ENCODE measurements at places on chromosomes 6 and 20. TPM values are rescaled to one million over a fixed set of nuclear protein-coding genes. Genes with fewer than 3 reads are reported as not detected.
A peak's percentile ranks its signal among the peaks of the same experiment; 100 is the strongest.

DNA sequence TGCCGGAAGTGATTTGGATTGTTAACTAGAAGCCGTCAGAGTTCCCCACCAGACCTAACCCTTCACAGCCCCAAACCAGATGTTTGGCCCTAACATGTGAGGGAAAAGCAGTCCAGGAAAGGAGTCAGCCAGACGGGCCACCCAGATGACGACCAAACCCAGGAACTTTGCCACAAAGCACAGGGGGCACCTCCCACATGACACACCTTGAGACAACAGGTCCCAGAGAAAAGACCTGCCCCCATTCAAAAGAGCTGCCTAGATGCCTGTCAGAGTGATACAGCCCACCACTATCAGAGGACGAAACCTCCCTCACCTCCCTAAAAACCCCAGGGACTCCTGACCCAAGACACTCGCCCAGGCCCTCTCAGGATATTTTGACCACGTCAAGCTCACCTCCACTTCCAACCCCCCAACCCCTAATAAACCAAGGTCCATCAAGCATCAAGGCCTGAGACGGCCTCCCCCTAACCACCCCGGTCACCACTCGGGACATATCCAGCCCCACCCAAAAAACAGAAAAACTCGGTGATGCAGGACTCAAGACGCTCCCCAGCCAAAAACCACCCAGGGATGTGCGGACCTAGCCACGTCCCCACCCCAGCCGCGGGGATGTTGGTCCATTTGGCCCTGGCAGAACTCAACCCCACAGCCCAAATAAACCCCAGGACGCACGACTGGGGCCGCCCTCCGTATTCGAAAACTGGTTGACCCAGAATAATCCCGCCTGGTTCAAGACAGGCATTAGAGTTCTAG lies 662 bp downstream of the ZNF343 start:
- no peaks in the 10 kb centered on the region for H3K36me3 ChIP-seq
- peak overlapping the region; percentile 89 for H3K4me3 ChIP-seq
- peaks cover 6% of the 10 kb centered on the region for H3K27me3 ChIP-seq
- peaks cover 15% of the 10 kb centered on the region for H3K4me1 ChIP-seq

DNA sequence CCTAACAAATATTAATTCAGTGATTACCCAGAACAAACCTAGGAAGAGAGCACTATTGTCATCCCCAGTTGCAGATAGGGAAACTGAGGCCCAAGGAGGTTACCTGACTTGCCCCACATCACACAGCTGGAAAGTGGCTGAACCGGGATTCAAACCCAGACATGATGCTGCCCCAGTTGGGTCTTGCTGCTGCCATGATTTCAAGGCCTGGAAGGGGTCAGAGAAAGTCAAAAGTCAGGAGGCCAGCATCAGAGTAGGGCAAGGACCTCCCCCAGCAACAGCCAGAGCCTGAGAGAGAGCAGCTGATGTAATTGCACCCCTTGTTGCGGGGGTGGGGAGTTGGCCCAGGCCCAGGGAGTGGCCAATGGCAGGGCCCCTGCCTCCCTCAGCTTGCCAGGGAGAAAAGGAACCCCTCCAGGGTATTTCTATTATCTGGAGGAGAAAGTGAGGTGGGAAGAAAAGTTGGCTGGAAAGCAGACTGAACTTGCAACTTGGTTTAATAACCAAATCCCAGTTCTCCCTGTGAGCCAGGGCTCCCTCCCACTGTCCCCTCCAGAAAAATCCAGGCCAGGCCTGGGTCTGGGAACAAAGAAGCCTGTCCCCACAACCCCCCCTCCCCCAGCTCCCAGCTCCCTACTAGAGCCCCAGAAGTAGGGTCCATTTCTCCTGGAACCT lies 83.6 kb downstream of the MRPL14 start:
- no peaks in the 10 kb centered on the region for H3K27me3 ChIP-seq
- no peak for DNase-seq
- H3K4me1 ChIP-seq, result no peaks in the 10 kb centered on the region
- H3K36me3 ChIP-seq, result no peaks in the 10 kb centered on the region
- H3K4me3 ChIP-seq, result no peak overlapping the region
- no peak overlapping the region for H3K27ac ChIP-seq

DNA sequence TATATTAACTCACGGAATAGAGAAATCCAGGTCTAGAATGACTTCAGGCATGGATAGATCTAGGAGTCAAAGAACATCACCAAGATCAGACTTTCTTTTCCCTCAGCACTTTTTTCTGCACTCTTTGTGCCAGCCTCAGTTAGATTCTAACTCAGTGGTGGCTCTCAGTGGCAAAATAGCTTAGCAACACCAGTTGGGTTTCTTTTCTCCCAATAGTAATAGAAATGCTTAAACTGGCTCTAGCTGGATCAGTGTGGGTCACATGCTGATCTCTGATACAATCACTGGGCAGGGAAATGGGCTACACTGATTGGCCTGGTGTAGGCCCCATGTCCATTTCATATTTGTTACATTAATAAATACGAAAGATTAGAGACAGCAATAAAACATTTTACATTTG lies 44.2 kb upstream of the ARFGEF2 start:
- no peak overlapping the region for H3K4me3 ChIP-seq
- no peak overlapping the region for H3K27ac ChIP-seq
- no peaks in the 10 kb centered on the region for H3K27me3 ChIP-seq
- no peaks in the 10 kb centered on the region for H3K36me3 ChIP-seq
- peaks cover 7% of the 10 kb centered on the region for H3K4me1 ChIP-seq

- H3K27me3 ChIP-seq, result no peaks in the 10 kb centered on the region
- H3K4me1 ChIP-seq, result peaks cover 21% of the 10 kb centered on the region
Observed at GRCh38 chr6:12137480-12137879, 125.4 kb downstream of the HIVEP1 start.

GRCh38 chr6:158711264-158711663 lies 61.4 kb downstream of the SYTL3 start:
- no peak overlapping the region for H3K4me3 ChIP-seq
- no peak overlapping the region for H3K27ac ChIP-seq
- H3K4me1 ChIP-seq, result peaks cover 6% of the 10 kb centered on the region

The SERPINB1 gene
- 58.0 TPM for total RNA-seq

DNA sequence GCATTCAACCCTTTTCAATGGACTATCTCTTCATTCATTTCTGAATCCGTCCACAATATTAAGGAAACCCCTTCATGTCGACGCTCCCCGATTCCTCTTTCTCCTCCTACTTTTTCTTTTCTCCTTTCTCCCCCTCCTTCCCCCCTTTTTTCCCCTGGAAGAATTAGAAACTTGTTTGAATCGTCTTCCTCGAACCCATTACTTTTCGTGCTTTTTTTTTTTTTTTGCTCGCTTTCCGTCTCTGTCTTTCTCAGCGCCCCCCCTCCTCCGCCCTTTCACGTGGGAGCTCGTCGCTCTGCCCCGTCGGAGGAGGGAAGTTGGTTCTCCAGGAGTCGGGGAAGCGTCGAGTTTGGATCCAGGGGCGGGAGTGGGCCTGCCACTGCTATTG lies 2.3 kb upstream of the NKX2-2 start:
- peaks cover 76% of the 10 kb centered on the region for H3K27me3 ChIP-seq
- H3K27ac ChIP-seq, result no peak overlapping the region

The HSD17B8 gene
- total RNA-seq, result 20.2 TPM

DNA sequence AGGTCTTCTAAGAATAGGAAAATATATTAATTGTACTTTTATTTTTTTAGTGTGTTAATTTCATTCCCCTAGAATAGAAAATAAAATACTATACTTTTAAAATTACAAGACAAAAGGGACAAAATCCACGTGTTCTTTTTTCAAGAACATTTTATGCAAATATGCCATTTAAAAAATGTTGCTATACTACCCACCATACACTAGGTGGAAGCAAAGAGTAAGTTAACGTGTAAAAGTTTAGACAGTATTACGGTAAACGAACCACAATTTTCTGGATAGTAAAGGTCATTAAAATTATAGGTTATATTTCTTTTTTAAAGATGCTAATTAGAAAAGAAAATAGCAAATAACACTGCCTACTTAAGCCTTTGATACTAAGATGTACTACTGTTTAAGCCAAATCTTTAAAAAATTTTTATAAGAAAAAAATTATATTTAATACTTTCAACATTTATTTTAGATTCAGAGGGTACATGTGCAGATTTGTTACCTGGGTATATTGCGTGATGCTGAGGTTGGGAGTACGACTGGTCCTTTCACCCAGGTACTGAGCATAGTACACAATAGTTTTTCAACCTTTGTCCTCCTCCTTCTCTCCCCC lies 287.6 kb downstream of the PHF3 start:
- H3K4me3 ChIP-seq, result no peak overlapping the region
- DNase-seq, result no peak
- H3K4me1 ChIP-seq, result no peaks in the 10 kb centered on the region
- no peak overlapping the region for H3K27ac ChIP-seq
- H3K27me3 ChIP-seq, result no peaks in the 10 kb centered on the region

- no peaks in the 10 kb centered on the region for H3K36me3 ChIP-seq
- no peak for DNase-seq
- no peaks in the 10 kb centered on the region for H3K4me1 ChIP-seq
- no peak overlapping the region for H3K4me3 ChIP-seq
Observed at GRCh38 chr6:93238632-93239031, 180.7 kb downstream of the EPHA7 start.

GRCh38 chr20:32903666-32904175 lies 45.0 kb downstream of the EFCAB8 start:
- no peak overlapping the region for H3K27ac ChIP-seq
- H3K27me3 ChIP-seq, result no peaks in the 10 kb centered on the region
- DNase-seq, result no peak

DNA sequence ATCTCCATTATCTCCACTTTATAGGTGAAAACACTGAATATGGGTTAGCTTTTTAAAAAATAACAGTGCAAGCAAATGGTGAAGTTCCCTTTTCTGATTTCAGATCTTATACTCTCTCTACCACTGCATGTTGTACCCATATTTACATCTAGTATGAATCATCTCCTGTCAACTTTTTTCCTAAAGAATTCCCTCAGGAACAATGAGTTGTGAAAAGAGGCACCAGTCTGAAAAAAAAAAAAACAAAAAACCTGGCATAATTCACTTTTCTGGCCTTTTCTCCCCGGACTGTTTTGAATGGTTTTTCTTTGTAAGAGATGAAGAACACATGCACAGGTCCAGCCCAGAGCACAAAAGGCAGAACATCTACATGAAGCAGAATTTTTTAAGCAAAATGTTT lies 596.0 kb downstream of the COL12A1 start:
- no peaks in the 10 kb centered on the region for H3K4me1 ChIP-seq
- no peaks in the 10 kb centered on the region for H3K36me3 ChIP-seq
- H3K27me3 ChIP-seq, result no peaks in the 10 kb centered on the region
- DNase-seq, result no peak

The WFDC2 gene
- 0.73 TPM for total RNA-seq

GRCh38 chr6:72905705-72906478 lies 284.0 kb downstream of the KCNQ5 start:
- no peaks in the 10 kb centered on the region for H3K27me3 ChIP-seq
- no peak overlapping the region for H3K4me3 ChIP-seq

DNA sequence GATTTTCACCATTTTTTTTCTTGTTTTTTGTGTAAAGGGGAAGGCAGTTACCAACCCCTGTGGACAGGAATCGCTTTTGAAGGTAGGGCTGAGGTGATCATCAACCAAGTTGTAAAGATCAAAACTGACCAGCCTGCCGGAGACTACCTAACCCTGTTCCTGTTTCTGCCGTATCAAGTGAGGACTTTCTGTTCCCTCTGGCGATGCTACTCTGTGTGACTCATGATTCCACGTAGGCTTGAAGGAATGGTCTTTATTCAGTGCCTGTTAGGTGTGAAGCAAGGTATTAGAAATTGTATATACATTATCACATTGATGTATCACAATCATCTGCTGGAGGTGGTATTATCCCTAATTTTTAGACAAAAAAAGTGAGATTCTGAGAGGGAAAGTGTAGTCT lies 161.3 kb downstream of the SOX4 start:
- no peak overlapping the region for H3K4me3 ChIP-seq
- H3K36me3 ChIP-seq, result no peaks in the 10 kb centered on the region
- DNase-seq, result no peak
- H3K4me1 ChIP-seq, result no peaks in the 10 kb centered on the region

The CDH4 gene
- total RNA-seq, result 0.41 TPM

- peaks cover 19% of the 10 kb centered on the region for H3K4me1 ChIP-seq
- no peak overlapping the region for H3K27ac ChIP-seq
- H3K36me3 ChIP-seq, result no peaks in the 10 kb centered on the region
- H3K27me3 ChIP-seq, result no peaks in the 10 kb centered on the region
- peak; percentile 73 for DNase-seq
- no peak overlapping the region for H3K4me3 ChIP-seq
Observed at GRCh38 chr20:5056801-5057599, 55.7 kb upstream of the SLC23A2 start.

GRCh38 chr6:106177786-106178185 lies 91.7 kb downstream of the PRDM1 start:
- H3K36me3 ChIP-seq, result no peaks in the 10 kb centered on the region
- no peak overlapping the region for H3K27ac ChIP-seq
- no peak for DNase-seq
- no peaks in the 10 kb centered on the region for H3K27me3 ChIP-seq
- no peak overlapping the region for H3K4me3 ChIP-seq

DNA sequence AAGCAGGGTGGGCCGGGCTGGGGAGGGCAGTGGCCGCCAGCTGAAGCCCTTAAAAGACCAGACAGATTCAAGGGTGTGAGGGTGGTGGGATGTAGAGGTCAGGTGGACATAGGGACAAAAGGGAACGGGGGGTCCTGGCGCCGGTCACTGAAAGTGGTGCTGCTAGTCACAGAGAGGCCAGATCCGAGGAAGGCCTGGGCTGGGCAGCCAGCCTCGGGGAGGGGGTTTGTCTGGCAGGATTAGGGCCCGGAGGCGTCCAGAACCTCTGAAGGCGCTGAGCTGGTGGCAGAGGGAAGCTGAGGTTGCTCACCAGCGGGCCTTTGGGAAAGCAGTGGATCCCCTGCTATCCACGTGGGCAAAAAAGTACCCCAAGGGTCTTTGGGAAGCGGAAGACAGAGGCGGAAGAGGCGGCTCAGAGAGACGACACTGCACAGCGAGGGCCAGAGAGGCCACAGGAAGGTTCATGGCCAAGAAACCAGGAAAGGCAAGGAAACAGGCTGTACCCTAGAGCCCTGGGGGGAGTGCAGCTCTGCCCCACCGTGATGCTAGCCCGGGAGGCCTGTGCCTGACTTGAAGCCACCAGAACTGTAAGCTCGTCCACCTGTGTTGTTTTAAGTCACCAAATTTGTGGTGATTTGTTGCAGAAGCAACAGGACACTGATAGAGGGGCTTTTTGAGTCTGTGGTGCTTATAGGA lies 106.0 kb downstream of the TMEM242 start:
- DNase-seq, result no peak
- H3K4me1 ChIP-seq, result peaks cover 22% of the 10 kb centered on the region
- H3K27ac ChIP-seq, result no peak overlapping the region

The JPH2 gene
- not detected for total RNA-seq

The PROKR2 gene
- total RNA-seq, result not detected

The C6orf58 gene
- total RNA-seq, result not detected

- no peak overlapping the region for H3K27ac ChIP-seq
- no peaks in the 10 kb centered on the region for H3K36me3 ChIP-seq
- no peak for DNase-seq
- no peak overlapping the region for H3K4me3 ChIP-seq
- H3K4me1 ChIP-seq, result no peaks in the 10 kb centered on the region
Observed at GRCh38 chr20:22523499-22524392, 60.6 kb downstream of the FOXA2 start.

The ZNF831 gene
- 49.0 TPM for total RNA-seq

DNA sequence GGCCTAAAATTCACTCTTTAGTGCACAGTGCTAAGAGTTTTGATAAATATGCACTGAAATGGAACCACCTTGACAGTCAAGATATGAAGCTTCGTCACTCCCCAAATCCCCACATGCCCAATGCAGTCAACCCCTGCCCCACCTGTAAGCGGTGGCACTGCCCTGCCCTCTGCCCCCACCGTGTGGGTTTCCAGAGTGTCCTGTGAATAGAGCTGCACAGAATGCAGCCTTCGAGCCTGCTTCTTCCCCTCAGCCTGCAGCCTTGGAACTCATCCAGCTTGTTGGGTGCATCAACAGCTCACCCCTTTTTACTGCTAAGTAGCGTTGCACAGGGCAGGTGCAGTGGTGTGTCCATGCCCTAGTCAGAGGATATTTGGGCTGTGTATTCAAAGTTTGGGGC lies 216.3 kb downstream of the SYNDIG1 start:
- no peaks in the 10 kb centered on the region for H3K27me3 ChIP-seq
- no peak overlapping the region for H3K4me3 ChIP-seq
- H3K27ac ChIP-seq, result no peak overlapping the region
- no peaks in the 10 kb centered on the region for H3K36me3 ChIP-seq
- DNase-seq, result no peak
